NCI-H2227 treated with DMSO at 0.1 percent for 48 hours (cell line): ENCODE measurements at places on chromosomes 11 and 22.
A peak's percentile ranks its signal among the peaks of the same experiment; 100 is the strongest.

DNA sequence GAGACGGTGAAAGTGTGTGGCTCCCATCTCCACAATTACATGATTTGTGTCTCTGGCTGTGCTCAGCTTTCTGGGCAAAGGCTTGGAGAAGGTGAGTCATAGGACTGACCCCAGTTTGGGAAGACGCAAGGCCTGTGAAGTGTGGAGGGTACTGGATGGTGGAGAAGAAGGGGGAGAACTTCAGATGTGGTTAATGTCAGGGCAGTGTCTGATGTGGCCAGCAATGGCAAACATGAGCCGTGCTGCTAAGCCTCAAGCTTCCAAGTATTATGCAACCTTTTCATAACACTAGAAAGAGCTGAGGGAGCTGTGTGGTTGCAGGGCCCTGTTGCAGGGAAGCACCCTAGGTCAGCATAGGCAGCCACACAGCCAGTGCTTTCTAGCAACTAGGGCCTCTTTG lies 110.9 kb downstream of the NTM start:
- no peak for DNase-seq

GRCh38 chr22:31227186-31227585 lies 15.1 kb downstream of the LIMK2 start:
- DNase-seq = no peak

GRCh38 chr22:38944653-38945052 lies 12.8 kb upstream of the APOBEC3A start:
- DNase-seq = no peak

GRCh38 chr11:120208001-120208441 lies 2.8 kb upstream of the OAF start:
- no peak for DNase-seq

- DNase-seq = no peak
Observed at GRCh38 chr11:59200423-59200746, 12.3 kb downstream of the MPEG1 start.

GRCh38 chr11:47248664-47249377 lies at the start of gene ACP2:
Gene ACP2 (minus strand): TSS chr11:47248814. CDS start chr11:47248789, 25 bp downstream.
- peak; percentile 94 for DNase-seq

DNA sequence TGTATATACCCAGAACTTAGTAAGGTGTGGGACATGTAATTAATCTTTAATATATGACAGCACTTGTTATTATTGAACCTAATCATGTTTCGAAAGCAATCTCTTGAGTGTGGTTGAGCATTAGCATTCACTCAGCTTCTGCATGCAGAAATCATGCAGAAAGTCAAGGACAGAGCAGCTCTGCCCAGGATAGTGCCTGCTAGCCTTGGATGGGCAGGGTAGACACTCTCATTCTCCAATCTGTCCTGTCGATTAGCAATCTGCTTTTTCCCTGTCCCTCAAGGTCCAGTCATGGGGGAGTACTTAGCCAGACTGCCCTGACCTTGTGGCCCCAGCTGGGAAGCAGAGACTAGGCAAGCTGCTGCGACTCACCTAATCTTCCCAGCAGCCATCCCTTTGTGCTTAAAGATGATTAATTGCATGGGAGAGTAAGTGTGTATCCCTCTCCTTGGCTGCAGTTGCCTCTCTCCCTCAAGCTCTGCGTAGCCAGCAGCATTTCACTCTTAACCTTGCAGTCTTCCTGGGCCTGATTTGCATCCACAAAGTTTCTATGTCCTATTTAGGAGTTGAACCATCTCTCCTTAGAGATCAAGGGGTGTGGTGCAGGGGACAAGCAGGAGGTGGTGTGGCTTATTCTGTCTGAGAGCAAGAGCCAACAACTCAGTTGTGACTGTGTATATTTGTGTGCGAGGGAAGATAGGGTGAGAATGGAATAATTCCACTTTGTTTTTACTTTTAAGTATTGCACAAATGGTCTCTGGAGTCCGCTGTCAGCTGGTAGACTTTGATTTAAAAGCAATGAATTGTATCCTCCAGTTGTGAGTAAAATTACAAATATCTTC lies 101.4 kb downstream of the FDX1 start:
- no peak for DNase-seq

GRCh38 chr11:111183706-111184105 lies 61.8 kb upstream of the POU2AF2 start:
- no peak for DNase-seq

DNA sequence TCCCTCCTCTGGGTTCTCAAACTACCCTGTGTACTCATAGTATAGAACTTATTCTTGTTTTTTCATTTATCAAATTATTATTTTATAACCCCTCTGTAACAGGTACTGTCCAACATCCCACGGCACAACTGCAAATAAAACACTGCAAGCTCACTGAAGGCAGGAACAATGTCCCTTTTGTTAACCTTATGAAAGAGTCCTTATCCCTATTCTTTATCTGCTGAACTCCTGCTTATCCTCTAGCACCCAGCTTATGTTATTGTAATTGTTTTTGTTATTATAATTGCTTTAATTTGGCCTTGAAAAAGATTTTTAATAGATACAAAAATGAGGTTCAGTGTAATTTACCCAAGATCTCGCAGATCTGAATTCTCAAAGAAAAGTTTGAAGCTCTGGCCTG lies 130.4 kb downstream of the MSANTD4 start:
- DNase-seq = no peak

GRCh38 chr11:45798793-45799441 lies 6.0 kb upstream of the SLC35C1 start:
- peak; percentile 60 for DNase-seq

DNA sequence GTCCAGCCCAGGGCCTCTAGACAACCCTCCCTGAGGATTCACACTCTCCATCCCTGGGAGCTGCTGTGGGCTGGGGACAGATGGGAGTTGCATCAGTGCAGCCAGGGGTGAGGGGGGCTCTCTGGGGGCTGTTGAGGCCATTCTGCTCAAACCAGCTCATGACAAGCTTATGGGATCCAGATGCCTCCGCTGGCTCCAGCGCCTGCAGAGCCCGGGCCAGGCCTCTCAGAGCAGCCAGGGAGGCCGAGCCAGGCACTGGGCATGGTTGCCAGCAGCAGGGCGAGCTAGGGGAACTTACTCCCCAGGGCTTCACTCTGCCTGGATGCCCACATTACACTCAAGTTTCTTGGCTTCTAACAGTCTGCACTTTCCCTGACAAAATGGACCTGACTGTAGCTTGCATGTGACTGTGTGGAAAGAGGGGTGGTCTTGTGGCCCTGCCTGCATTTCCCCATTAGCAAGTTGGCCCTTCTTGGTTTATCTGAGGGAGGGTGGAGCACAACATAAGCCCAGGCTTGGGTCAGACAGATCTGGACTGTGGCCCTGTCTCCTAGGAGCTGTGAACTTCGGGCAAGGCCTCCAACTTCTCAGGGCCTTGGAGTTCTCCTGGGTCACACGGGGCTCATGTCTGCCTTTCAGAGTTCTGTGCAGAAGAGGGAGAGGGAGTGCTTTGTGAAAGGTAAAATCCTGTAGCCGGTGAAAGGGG lies 34.5 kb upstream of the CYB5R3 start:
- DNase-seq = no peak

- DNase-seq = no peak
Observed at GRCh38 chr11:74447720-74448119, 19.6 kb downstream of the KCNE3 start.

DNA sequence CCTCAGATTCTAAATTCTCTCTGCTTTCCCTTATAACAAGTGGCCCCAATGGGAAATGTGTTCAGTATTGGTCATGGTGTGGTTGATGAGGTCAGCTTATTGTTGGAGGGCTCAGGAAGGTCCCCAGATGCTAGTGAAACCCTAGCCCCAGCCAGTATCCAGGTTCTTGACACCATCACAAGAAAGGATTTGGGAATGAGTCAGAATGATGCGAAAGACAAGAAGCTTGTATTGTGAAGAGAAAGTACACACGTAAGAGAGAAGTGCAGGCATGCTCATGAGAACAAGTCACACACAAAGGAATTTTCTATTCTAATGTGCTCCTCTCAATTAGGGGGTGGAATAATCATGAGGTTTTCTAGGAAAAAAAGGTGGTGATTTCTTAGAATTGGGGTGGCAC lies 34.9 kb upstream of the TRPC6 start:
- DNase-seq = no peak

- no peak for DNase-seq
Observed at GRCh38 chr22:33757041-33757801, 163.1 kb downstream of the LARGE1 start.

- no peak for DNase-seq
Observed at GRCh38 chr22:36081023-36081431, 52.4 kb upstream of the RBFOX2 start.

DNA sequence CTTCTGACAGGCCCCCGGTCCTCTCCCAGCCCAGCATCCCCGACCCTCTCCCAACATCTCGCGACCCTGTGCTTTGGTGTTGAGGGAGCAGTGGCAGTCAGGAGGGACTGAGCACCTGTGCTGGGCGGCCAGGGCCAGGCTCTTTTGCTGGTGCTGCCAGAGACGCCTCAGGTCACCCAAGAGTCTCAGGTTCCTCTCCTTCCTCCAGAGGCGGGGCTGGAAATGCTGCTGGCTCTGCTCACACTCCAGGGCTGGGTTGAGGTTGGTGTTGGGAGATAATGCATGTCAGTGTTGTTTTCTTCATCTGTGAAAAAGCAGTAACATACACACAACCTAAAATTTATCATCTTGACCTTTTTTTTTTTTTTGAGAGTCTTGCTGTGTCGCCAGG lies 1.2 kb upstream of the IGLL1 start:
- DNase-seq = no peak

DNA sequence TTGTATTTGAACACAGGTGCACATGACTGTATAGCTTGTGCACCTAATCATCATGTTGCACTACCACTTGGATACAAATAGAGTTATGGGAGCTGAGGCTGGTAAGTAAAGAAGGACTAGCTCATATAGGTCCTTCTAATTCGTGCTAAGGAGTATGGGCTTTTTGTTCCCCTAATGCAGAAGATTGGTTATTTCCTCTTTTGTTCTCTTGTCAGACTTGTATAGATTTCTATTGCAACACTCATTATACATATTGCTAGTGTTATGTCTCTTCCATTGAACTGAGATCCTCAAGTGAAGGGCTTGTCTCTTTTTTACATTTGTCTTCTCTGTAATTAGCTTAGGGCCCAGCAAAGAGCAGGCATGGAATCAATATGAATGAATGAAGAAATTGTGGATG lies 54.1 kb upstream of the ARHGAP20 start:
- no peak for DNase-seq

DNA sequence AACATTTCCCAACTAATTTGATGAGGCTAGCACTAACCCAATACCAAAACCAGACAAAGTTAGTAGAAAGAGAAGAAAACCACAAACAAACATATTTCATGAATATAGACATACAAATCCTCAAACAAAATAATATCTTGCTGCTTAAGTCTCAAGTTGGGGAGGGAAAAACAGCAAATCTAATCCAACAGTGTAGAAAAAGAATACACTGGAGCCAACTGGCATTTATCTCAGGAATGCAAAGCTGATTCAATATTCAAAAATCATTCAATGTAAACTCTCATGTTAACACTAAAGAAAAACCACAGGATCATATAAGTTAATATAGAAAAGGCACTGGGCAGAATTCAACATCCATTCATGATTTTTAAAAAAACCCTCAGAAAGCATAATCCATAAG lies 18.2 kb downstream of the GNB1L start:
- no peak for DNase-seq
